ENCODE measurements at places on chromosomes 2 and 18.

- no peak for DNase-seq
Observed at GRCh38 chr18:76374330-76375281, 120.4 kb downstream of the ZNF516 start.

- no peak for DNase-seq
Observed at GRCh38 chr2:68932402-68932801, 20.3 kb downstream of the GKN2 start.

DNA sequence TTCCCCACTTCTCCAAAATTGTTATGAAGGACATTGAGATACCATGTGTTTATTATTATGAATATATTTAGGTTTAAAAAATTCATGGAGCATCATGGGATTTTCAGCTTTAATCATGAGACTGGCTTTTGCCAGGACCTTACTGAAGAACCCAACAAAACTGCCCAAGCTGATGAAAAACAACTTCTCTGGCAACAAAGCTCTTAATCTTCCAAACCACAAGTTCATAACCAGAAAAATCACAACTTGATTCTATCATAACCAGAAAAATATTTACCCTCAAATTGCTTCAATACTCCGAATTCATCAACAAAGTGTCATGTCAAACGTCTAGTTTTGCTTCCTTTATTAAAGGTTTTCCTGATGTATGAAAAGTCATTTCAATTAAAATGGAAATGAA is 971.8 kb upstream of the ACVR2A start:
- no peak for DNase-seq

GRCh38 chr2:128137094-128137616 is 46.2 kb downstream of the UGGT1 start:
- no peak for DNase-seq

GRCh38 chr2:145909175-145909755 is 1389.3 kb upstream of the ZEB2 start:
- DNase-seq: no peak

GRCh38 chr2:7962161-7962560 is 719.7 kb upstream of the ID2 start:
- no peak for DNase-seq

- no peak for DNase-seq
Observed at GRCh38 chr18:79377187-79377891, 18.4 kb upstream of the NFATC1 start.

Measured in NCI-H2029 treated with DMSO at 0.1 percent for 48 hours (cell line).